ENCODE measurements at places on chromosomes 11 and 22.

GRCh38 chr22:20279662-20280134 is 11.6 kb upstream of the RTN4R start:
- DNase-seq = no peak

GRCh38 chr11:69367211-69367964 is 73.4 kb downstream of the MYEOV start:
- DNase-seq = no peak

DNA sequence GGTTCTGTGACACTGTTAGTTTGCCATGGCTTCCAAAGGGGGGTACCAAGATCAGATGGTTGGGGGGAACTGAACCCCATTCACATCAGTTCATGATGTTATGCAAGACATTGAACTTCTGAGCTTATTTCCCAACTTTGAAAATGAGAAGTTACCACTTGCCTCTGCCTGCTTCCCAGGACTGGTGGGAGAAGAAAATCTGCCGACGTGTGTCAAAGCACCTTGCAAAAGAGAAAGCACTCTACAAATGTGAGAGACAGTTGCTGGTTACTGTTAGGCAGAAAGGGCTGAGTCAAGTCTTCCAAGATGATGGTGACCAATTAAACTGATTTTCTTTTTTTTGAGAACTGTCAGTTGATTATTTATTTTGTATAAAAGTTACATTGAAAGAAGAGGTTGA is 45.6 kb downstream of the SMCO4 start:
- DNase-seq = no peak

DNA sequence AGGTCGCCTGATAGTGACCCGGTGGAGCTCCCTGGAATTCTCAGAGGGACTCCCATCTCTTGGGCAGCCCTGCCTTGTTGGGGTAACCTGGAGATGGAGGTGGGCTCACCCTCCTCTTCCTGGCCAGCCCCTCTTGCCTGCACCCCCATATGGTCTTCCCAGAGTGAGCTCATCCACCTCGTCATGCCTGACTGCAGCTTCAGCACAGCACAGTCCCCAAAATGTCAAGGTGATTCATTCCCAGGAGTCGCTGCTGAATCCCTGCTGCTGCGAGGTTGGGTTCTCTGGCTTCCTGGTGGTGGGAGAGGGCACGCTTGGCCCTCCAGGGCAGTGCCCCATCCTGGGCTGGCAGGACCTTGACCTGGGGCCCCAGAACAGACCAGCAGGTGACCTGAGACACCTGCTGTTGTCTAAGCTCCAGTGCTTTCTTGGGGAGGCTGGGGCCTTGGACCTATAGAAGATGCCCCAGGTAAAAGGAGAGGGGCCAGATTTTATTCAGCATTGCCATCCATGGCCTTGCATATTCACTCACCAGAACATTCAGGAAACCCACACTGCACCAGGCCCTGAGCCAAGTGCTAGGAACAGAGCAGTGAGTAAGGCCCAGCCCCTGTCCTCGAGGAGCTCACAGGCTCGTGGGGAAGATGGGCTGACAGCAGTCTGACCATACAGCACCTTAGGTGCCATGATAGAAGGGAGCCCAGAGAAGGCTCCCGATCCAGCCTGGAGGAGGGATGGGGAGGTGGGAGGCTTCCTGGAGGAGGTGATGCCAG is 72.9 kb downstream of the CACNA1I start:
- DNase-seq = no peak

DNA sequence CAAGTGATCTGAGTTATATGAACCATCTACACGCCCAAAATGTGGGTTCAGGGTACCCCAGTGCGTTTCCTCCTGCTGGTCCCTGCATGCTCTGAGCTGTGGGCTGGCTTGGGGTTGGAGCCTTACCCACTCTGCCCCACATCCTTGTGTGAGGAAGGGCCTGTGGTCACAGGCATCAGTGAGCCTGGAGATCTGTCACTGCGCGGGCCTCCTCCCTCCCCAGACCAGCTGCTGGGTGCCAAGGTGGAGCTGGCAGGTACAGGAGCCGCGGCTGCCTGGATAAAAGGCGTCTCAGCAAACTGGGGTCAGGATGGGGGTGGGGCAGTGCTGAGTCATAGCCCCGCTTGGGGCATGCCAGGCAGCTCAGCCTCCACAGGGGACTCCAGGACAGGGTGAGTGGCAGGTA is 17.9 kb downstream of the GNAZ start:
- DNase-seq = no peak

DNA sequence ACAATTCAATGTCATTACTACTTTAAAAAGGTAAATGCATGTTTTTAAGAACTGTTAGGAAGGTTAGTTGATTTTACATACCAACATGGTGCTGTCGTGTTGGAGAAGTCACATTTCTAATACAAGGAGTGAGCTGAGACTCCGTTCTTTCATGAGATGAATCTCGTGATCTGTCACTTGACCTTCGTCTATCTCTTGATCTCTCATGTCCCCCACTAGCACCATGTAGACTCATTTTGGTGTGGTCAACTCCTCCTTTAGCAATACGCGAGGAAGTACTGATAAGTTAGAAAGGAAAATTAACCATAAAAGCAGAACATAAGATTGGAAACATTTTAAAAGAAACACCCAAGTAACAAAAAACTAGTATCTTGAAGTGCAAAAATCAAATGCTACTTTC is 41.5 kb downstream of the BTBD10 start:
- DNase-seq = no peak

DNA sequence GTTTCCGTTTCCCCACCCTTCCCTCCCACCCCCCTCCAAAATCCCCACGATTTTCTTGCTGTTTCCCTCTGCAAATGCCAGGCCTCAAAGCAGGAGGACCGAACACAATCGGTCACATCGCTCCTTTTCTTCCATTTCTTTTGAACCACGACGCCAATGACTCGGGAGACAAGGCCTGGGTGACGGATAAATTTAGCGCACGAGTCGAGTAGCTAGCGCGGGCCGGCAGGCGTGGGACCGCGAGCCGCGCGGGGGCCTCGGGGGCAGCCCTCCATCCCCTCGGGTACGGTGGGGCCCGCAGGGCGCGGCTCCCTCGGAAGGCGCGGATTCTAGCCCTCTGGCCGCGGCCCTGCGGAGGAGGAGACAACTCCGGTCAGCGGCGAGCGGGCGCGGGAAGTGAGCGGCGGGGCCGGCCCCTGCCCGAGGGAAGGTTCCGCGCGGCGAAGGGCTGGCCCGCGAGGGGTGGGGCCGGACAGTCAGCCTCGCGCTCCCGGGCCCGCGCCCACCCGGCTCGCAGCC is 414 bp downstream of the JOSD1 start:
- DNase-seq = no peak

DNA sequence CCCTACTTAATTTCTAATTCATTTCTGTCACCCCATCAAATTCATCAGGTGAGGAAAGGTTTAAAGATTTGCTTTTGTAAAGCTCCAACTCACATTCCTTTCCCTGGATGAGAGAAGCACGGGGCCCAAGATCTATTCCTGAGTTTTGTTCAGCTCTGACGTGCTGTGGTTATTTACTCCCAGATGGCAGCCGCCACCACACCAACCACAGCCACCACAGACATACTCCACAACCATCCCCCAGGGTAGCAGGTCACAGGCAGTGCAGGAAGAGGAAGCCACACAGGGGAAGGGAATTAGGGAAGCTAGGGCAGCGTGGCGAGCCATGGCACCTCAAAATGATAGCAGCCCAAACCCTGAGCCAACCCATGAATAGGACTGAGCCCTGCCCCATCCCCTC is 63.5 kb upstream of the CSNK2A3 start:
- no peak for DNase-seq

GRCh38 chr11:80521592-80521991 is 1080.8 kb upstream of the TENM4 start:
- DNase-seq = no peak

GRCh38 chr11:78829146-78829545 is 254.5 kb upstream of the NARS2 start:
- no peak for DNase-seq

DNA sequence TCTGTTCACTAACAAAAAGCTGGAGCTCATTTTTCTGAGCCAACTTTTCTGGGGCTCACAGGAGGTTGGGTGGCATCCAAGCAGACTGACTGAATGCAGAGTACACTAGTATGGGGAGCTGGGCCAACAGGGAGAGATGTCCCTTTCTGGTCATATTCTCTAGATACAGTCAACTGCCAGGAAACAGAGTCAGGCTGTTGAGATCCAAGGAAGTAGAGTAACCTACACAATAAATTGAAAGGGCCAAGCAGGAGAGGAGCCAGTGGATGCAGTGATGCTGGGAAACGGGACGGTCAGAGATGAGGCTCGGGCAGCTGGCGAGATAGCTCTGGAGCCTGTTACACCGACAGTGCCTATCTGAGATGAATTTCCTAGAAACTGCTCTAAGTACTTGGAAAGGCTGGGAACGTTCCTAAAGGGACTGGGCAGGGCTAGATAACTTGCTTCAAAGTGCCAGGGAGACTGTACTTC is 71.1 kb downstream of the LARGE2 start:
- DNase-seq = no peak

DNA sequence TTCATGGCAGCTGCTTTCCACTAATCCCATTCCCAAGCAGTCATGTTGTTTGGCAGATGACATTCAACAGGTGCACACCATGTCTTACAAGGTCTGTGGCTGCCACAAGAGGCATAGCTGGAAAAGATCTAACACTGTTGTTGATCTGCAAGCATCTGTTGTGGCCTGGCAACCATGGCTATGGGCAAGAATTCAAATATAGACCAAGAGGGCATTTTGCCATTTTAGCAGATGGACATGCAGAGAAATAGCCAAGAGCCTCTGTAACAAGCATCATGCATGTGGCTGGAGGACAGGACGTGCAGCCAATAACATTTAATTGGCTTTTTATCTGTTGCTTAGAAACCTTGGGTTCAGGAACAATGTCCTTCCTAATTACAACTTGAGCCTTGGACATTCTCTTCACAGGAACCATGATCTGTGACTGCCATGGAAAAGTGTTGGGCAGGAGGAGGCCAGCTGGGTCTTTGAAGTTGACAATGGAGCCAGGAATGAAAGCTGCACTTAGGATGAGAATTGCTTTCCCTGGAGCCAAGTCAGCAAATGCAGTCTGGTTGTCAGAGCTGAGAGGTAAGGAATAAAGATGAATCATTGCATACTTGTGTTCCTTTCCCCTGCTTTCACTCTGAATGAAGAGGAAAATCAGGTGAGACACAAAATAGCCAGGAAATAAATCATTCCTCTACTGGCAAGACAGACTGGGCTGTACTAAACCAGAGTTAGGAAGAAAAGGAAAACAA is 113.6 kb upstream of the ANO5 start:
- no peak for DNase-seq

- DNase-seq = no peak
Observed at GRCh38 chr11:122523846-122524805, 131.4 kb upstream of the UBASH3B start.

DNA sequence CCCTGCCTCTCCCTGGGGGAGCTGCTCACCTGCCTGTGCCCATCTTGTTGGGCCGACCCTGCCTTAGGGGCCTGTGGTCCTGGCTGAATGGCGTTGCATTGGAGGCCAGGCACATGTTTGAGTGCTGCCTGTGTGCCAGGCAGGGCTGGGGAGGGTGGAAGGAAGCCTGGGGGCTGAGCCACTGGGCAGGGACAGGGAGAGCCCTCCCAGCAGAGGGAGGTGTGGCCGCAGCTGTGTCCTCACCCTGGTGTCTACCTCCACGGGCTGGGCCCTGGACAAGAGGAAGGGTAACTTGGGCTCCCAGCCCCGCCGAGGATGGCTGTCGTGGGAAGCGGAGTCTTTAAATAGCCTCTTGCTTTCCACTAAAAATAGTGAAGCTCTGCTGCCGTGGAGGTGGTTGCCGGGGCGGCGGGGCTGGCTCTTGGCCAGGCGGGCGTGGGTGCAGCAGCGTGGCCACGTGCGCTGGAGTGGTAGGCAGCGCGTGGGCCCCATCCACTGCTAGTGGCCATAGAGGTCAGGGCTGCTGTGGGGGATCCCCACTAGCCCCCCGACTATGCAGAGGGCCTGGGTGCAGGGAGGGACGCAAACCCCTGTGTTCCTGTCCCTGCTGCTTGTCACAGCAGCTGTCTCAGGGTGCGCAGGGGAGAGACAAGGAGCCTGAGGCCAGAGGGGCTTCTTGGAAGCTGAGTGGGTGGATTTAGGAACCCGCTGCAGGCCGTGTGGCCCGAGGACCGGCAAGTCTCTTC is 6.2 kb downstream of the ZDHHC8 start:
- no peak for DNase-seq

DNA sequence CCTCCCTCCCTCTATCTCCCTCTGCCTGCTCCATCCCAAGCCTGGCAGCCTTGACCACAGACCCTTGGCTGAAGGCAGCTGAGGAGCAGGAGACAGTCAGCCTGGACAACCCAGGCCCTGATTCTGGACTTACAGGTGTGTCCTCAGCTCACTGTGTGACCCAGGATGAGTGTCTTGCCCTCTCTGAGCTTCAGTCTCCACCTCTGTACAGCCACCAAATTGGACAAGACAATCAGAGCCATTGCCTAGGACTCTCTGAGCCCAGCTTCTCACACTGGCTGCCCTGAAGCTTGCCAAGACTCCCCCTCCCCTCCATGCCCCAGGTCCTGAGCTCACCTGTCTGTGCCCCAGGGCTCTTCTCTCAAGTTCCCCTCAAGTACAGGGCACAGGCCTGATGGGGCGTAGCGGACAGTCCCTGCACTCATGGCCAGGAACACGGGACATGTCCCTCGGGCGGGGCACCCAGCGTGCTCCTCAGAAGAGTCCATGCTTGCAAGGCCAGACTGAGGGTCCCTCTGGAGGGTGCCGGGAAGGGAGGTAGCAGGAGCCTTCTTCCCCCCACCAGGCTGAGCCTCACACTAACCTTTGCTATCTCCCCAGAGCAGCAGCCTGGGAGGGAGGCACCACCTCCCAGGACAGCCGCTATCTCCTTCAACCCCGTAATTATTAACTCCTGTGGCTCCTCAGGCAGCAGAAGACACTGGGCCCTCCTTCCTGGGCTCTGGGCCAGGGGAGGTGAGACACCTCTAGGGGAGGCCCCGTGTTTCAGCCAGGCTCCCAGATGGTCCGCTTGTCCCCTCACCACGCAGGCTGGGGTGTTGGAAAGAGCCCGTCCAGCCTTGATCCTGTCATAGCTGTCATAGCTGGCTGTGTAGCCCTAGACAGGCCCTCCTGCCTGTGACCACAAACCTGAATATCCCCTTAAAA is 2.6 kb upstream of the RAB3IL1 start:
- DNase-seq = no peak

DNA sequence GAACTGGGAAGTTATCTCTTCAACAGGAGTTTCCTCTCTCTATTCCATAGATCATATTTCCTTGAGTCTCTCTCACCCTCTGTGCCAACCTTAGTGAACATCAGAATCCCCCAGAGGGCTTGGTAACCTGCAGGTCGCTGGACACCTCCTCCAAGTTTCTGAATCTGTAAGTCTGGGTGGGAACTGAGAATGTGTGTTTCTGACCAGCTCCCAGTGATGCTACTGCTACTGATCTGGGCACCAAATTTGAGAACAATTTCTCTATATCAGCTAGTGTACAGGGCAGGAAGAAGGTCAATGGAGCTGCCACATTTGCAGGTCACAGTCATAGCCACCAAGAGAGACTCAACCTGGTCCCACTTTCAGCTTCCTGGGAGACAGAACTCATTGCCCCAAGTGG is 62.9 kb downstream of the RCN1 start:
- DNase-seq = no peak

- DNase-seq = no peak
Observed at GRCh38 chr11:102733232-102733875, 8.6 kb upstream of the MMP8 start.

GRCh38 chr11:21401496-21401895 is 732.1 kb downstream of the NELL1 start:
- no peak for DNase-seq

All from stimulated activated CD8-positive, alpha-beta memory T cell treated with anti-CD3 and anti-CD28 coated beads, Interleukin-12 subunit alpha, Interleukin-12 subunit beta, amount 100 ng/mL, for 4 hours (primary cell).